ENCODE measurements at places on chromosomes 12 and 14.
A peak's percentile ranks its signal among the peaks of the same experiment; 100 is the strongest.

DNA sequence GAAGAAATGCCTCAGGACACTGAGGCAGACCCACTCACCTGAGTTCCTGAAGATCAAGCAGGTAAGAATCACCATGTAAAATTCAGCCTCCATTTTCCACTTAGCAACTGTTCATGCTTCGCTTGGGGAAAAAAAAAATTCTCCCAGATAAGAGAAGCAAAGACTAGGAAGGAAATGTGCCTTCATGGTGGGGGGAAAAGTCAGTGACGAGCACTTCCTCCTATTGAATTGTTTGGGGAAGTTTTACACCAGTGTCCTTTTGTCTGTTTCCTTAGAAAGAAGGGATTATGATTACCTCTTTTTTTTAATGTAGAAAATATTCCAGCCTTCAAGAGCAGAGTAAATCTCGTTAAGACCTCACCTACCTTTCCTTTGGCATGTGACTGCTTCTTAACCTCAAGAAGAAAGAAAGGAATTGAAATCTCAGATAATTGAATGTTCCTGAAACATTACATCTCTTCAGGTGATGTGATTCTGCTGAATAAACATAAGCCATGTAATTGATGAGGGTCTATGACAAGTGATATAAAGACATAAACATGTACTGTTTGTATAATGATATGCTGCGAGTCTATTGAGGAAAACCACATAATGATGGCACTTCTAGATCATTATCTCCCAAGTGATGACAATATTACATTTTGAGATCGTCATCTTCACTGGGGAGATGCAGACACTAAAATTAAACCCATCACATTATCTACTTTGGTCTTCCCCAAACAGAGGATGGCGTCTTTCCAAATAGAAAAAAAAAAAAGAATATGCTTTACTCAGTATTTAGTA is at the start of gene PTPRB:
PTPRB (minus strand) TSS at position 127 of the 783 bp plus-strand sequence; CDS start at position 93, 34 bp downstream.
- no peak for DNase-seq

GRCh38 chr12:118402251-118402650 is 25.9 kb downstream of the SUDS3 start:
- DNase-seq: no peak

GRCh38 chr12:12476857-12477531 is 85.7 kb downstream of the DUSP16 start:
- DNase-seq: no peak

- no peak for DNase-seq
These were observed 19.2 kb upstream of the PPP2R5E start for GRCh38 chr14:63562405-63562804.

GRCh38 chr14:76929927-76930326 is 98.6 kb downstream of the IRF2BPL start:
- peak; percentile 18 for DNase-seq

- no peak for DNase-seq
These were observed 14.4 kb upstream of the HIP1R start for GRCh38 chr12:122820838-122821271.
